NCI-H1092 (cell line): ENCODE measurements at places on chromosomes 11 and 22.

DNA sequence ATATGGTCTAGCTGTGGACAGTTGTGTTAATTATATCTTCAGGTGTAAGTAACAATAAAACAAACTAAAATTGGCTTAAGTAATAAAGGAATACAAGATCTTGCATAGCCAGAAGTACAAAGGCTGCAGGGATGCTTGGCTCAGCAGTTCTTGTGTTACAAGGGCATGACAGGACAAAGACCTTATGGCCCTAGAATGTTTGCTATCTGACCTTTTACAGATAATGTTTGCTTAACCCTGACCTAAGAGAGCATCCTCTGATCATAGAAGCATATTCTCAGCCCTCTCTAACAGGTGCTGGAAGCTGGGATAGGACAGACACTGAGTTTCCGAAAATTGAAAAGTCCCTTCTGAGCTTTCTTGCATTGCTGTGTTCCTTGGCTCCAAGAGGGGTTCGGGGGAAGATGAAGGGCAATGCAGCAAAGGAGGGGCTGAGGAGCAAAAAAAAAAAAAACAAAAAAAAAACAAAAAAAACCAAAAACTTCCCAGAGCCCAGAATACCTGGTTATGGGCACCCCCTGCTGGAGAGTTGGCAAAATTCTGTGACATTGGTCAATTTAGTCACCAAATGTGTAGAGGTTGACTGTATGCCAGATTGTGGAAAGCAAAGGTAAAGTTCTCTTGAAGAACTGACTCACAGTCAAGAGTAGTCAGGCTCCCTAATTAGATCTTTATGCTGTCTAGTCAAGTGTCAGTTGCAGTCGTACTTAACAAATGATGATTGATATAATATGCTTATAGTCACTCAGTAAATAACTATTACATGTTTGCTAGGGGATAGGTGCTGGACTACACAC is 10.4 kb upstream of the HIKESHI start:
- DNase-seq, result peak; percentile 24

- DNase-seq, result no peak
These were observed 1.1 kb downstream of the HYOU1 start for GRCh38 chr11:119055901-119056300.

DNA sequence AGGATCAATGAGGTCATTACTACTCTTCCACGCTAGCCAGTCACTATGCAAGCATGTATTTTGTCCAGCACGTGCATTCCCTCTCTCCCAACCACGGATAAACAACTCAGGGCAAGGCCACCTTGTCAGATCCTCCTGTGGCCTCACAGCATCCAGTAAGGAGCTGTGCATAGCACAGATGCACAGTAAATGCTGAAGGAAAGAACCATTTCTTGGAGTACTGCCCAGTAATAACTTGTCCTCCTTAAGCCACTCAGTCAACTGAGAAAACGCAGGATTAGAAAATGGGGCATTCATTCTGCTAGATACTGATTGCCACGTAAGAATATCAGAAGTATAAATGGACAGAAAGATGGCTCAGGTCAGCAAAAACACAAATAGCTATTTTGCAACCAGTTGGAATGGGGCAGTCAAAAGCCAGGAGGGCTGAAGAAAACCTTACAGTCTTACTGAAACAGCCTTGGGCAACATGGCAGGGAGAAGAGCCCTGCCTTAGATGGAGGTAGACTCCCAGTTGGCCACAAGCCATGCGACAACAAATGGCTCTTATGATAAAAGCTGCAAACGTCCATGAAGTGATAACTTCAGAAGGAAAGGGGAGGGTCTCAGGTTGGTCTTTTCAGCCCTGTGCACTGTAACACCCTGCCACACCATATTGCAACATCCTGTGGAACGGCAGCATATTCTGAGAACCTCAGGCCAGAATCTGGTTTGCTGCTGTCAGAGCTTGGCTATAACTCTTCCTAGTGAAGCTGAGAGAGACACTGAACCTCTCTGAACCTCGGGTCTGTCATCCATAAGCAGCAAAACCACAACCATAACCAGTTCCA is 23.0 kb downstream of the PC start:
- DNase-seq, result no peak

DNA sequence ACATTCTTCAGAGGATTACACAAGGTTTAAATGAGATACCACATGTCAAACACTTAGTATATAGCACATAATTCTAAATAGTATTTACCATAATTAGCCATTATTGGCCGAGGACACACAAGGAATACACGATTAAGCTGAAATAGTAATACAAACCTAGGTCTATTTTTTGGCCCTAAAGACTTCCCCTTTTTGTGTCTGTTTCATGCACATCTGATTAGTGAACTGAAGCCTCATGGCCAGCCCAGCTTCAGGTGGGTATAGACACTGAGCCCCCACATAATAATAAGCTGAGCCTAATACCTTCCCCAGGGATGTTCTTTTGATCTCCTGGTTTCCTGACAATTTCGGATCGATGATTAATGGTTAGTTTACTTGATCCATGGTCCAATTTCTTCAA is 2.1 kb downstream of the GLYATL1B start:
- no peak for DNase-seq

- no peak for DNase-seq
These were observed 523 bp upstream of the MPZL3 start for GRCh38 chr11:118252688-118253087.

DNA sequence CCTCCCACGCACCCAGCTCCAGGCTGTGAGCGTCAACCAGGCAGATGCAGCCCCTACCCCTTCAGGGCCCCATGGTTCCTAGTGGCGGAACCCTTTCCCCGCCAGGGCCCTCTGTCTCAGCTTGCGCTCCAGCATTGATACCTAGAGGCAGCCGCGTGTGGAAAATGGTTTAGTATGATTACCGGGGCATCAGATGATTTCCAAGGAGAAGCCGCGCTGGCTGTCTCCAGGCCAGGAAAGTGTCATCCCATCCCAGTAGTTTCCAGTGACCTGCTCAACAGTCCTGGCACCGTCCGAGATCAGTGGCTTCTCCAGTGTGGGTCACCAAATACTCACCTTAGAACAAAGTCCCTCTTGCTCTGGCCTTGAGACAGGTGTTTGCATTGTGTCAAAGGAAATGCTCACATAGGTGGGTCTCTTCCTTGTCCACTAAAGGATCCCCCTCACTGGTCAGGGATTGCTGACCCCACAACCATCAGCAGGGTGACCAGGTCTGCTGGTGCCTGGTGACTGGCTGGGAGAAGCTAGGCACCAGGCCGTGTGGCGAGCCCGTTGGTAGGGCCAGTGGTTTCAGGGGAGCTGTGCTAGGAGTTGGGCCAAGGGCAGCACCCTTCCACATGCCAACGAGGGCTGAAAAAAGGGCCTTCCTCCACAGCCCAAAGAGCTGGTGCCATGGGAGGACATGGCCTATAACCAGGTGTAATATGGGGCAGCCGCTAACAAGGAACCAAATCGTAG is 109.4 kb downstream of the MORC2 start:
- DNase-seq, result no peak

GRCh38 chr11:75346912-75347647 is 4.4 kb downstream of the ARRB1 start:
- DNase-seq, result no peak

DNA sequence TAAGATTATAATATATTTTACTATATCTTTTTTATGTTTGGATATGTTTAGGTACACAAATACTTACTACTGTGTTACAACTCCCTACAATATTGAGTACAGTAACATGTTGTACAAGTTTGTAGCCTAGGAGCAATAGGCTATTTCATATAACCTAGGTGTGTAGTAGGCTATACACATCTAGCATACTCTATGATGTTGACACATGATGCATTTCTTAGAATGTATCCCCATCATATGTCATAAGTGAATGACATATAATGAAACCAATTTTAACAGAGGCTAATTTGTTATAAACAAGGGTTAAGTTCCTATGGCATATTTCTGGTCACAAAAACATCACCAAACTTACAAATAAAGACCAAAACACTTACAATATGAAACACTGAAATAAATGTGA is 86.5 kb upstream of the RRM1 start:
- DNase-seq, result no peak

DNA sequence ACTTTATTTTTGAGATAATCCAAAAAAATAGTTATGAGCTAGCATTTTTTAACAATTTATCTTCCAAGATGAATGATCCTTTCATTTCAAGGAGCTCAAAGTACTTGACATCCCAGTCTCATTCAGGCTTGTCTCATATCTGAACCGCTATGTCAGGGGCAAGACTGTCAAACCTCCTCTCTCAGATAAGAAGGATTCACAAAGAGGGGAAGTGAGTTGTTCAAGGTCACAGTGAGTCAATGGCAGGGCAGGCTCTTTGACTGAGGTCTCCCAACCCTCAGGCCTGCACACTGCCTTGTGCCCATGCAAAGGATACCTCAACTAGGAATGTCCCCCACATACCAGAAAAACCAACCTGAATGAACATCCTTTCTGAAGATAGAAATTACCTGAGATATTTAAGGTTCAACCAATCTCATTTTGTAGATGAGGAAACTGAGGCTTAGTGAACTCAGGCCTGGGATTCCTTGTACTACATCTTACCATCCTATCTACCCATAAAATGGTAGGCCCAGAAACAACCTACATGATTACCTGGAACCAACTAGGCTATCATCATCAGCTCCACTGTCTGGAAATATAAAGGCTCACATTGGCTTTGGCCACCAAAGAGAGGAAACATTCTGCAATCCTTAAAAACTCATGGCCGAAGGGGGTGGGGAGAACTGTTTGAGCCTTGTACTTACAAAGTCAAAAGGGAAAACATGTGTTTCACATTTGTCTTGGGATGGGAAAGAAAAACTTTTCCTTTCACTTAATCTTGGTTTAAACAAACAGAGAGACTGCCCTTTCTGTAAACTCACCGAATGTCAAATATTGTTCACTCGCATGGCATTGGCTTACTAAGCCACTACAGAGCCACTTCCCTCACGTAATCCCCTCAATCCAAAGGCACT is 51.1 kb downstream of the LIF start:
- DNase-seq, result no peak

DNA sequence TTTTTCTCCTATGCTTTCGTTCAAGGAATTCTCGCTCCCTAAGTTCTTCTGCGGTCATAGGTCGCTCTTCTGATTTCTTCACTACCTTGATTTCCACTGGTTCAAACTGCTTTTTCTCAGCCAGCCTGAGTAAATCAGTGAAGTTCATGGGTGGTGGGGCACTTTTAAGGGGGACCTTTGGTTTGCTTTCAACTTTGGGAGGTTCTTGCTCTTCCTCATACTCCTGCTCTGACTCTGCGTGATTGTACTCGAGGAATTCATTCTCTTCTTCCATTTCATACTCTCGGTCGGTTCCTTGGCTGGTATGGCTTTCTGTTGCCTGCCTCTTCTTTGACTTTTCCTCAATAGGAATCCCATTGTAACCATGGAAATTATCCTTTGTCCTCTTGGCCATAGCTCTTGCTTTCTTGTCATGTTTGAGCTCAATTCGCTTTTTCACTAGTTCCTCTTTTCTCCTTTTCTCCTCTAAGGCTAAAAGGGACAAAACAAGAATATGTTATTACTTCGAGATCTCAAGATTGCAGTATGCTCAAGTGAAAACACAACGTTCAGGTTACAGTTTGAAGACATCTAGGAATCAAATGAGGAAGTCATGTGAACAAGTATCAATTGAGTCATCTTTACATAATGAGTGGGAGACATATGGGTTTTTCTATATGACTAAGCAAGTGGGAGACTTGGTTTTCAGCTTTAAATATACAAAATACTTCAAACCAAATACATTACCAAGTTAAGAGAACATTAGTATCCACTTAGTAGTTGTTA is 16.2 kb downstream of the MISFA start:
- no peak for DNase-seq

GRCh38 chr11:71971680-71972079 is 27.0 kb upstream of the IL18BP start:
- DNase-seq, result no peak

- DNase-seq, result no peak
These were observed 16.6 kb downstream of the POLA2 start for GRCh38 chr11:65278356-65278755.

DNA sequence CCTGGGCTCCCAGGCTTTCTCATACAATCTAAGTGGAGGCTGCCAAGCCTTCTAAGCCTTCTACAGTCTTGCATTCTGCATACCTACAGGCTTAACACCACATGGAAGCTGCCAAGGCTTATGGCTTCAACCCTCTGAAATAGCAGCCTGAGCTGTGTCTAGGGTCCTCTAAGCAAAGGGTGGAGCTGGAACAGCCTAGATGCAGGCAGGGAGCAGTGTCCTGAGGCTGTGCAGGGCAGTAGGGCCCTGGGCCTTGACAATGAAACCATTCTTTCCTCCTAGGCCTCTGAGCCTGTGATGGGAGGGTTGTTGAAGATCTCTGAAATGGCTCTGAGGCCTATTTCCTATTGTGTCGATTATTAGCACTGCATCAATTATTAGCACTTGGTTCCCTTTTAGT is 150.9 kb upstream of the GRK3 start:
- DNase-seq, result no peak

DNA sequence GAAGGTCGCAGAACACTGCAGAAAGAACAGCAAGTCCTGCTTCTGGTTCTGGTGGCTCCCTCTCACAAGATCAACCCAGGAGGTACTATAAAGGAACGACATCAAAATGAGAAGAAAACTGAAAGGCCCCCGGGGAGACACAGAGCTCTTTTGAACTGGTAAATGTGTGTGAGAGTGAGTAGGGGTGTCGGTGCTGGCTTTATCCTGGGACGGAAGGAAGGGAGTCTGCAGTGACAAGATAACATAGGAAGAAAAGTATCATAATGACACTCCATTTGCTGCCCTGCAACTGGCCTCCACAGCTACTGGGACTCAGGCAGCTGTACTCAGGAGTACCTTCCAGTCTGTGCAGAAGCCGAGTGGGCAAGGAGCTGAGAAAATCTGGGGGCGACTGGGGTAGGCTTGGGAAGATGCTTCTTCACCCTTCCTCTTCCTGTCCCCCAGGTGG is 60.9 kb downstream of the ENTHD1 start:
- no peak for DNase-seq

DNA sequence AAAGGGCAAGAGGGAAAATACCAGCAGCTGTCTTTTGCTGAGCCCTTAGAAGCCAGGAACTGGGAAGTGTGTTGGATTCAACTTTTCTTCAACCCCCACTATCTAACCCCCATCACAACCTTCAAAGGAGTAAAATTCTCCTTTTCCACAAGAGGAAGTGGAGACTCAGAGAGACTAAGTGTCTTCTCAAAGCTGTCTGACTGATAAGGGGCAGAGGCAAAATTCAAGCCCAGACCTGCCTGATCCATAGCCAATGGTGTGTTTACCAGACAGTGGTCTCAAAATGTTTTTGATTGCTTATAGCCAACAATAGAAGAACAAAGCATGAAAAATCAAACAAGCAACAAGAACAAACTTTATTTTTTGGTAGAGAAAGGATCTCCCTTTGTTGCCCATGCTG is 707.0 kb downstream of the NTM start:
- DNase-seq, result no peak

GRCh38 chr11:68329978-68330699 is 17.7 kb downstream of the LRP5 start:
- DNase-seq, result no peak

DNA sequence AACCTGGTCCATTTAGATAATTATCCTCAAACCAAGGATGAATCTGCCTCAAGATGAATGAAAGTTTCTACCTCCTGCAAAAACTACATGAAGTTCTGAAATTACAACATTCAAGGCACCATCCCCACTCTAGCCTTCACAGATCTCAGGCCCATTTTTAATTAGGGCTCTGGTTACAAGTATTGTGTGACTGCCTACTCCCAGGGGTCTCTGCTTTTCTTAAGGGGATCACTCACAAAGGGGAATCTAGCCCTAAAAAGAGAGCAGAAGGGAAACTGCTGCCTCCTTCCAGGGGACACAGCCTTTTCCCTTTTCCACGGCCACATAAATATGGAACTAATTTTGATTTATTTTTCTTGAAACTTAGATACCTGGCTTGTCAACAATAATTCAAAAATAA is 17.4 kb upstream of the TMEM135 start:
- no peak for DNase-seq

GRCh38 chr11:46370253-46370652 is 11.2 kb upstream of the MDK start:
- DNase-seq, result no peak
